ENCODE measurements at places on chromosomes 4 and X. TPM values are rescaled to one million over a fixed set of nuclear protein-coding genes. Genes with fewer than 3 reads are reported as not detected.

GRCh38 chr4:41410049-41410448, 127.9 kb upstream of the LIMCH1 start:
- DNase-seq = no peak

DNA sequence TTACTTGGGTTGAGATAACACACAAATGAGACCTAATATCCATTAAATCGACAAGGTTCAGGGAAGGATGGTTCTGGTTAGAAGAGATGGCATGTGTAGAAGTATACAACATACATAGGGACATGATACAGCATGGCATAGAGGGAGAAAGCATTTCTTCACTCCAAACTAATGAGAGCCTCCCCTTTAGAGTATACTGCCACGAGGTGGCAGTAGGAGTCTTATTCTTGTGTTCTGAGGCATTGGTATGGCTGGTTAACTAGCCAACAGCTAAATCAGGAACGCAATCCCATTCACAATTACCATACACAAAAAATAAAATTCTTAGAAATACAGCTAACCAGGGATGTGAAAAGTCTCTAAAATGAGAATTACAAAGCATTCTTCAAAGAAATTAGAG, 29.1 kb upstream of the TRO start:
- no peak for DNase-seq

GRCh38 chrX:121322159-121322558, 274.7 kb downstream of the GLUD2 start:
- no peak for DNase-seq

- DNase-seq = no peak
Observed at GRCh38 chr4:23811161-23811560, 78.7 kb downstream of the PPARGC1A start.

DNA sequence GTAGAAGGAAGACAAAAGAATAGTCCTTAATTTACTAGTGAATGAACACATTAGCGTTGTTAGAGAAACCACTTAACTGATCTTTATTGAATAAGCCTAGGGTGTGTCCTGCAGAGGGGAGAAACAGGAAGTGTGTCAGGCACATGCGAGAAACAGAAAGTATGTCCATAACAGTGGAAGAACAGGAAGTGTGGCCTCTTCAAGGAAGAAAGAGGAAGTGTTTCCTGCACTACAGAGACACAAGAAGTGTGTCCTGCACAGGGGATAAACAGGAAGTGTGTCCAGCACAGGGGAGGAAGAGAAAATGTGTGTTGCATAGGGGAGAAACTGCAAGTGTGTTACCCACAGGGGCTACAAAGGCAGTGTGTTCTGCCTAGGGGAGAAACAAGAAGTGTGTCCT, 539.6 kb upstream of the PRKX start:
- no peak for DNase-seq

Gene F8A1
- 21.8 TPM for polyA plus RNA-seq

GRCh38 chrX:9745417-9746115, 20.1 kb downstream of the GPR143 start:
- DNase-seq = no peak

DNA sequence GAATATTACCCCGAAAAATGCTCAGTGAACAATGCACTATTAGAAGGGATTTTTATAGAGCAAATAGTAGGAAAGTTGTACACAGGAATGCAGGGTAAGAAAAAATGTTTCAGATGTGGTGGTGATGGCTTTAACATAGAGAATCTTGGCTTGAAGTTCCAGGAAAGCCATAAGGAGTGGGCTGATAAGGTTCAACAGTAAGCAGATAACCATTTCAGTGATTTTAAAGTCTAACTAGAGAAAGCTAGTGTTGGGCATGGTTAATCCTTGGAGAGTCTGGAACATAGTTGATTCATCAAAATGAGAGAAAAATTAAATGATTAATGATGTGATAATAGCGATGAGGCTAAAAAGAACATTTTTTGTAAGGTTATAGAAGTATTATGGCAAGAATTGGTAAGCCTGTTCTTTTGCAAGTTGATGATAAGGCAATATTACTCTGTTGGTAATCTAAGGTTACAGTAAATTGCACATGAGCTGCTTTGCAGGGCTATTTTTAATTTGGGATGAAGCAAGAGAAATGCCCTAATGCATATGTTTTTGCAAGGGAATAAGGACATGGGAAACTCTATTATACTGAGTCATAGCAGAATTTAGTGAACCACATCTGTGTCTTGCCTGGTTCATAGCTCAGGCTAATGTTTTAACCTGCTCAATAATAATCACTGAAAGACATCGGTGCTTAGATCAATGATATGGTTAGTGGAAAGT, 44.3 kb downstream of the GALNTL6 start:
- DNase-seq = no peak

Gene BMX
- 0.75 TPM for polyA plus RNA-seq

GRCh38 chrX:129818123-129818522, 25.6 kb downstream of the ZDHHC9 start:
- DNase-seq = no peak

Gene ZNF718
- 8.9 TPM for polyA plus RNA-seq

- no peak for DNase-seq
Observed at GRCh38 chr4:116092961-116093360, 979.5 kb upstream of the NDST4 start.

GRCh38 chrX:43822014-43822413, 60.2 kb downstream of the MAOB start:
- no peak for DNase-seq

All from left renal pelvis (tissue), 4 donors.